ENCODE measurements at places on chromosomes 7 and 10.

DNA sequence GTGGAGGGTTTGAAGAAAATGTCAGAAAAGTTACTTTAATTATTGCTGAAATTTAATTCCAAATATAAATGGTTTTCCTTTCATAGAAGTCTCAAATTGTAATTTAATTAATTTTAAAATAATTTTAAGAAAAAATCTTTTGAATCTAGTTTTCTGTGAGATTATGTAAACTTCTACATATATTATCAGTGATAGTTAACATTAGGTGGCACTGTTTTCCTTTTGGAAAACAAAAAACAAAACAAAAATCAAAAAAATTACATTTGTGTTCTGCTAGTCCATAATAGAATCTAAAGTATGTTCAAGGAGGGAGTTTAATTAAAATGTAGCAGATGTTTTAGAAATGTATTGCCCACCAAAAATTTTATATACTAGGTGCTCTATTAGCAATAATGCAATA is 1456.7 kb downstream of the REEP3 start:
- no peaks in the 10 kb centered on the region for H3K4me1 ChIP-seq
- no peaks in the 10 kb centered on the region for H3K27me3 ChIP-seq
- H3K36me3 ChIP-seq: no peaks in the 10 kb centered on the region
- DNase-seq: no peak
- no peak overlapping the region for H3K4me3 ChIP-seq

DNA sequence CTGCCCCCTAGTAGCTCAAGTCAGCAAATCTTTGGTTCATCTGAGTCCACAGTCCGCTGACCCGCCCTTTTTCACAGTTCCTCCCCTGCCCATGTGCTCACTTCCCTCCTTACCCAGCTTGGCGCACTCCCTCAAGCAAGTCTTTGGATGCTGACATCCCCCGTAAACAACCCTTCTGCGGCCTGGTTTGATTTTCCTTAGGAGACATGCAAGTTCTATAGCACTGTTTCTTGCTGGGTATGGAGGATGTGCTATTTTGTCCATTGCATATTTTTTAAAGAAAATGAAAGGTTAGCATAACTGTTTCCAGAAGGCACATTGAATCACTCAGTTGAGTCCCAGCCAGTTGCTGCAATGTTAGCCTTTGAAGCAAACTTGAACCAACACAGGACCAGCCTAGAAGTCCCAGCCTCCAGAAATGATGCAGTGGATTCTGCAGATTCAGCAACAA is 38.2 kb downstream of the HTRA1 start:
- DNase-seq: no peak
- H3K4me1 ChIP-seq: peaks cover 21% of the 10 kb centered on the region
- no peaks in the 10 kb centered on the region for H3K36me3 ChIP-seq
- H3K4me3 ChIP-seq: no peak overlapping the region
- no peaks in the 10 kb centered on the region for H3K27me3 ChIP-seq

- no peak overlapping the region for H3K27ac ChIP-seq
- no peak for DNase-seq
- H3K36me3 ChIP-seq: no peaks in the 10 kb centered on the region
- H3K4me3 ChIP-seq: no peak overlapping the region
Observed at GRCh38 chr10:25575343-25575742, 358.7 kb upstream of the MYO3A start.

- H3K36me3 ChIP-seq: no peaks in the 10 kb centered on the region
- H3K4me1 ChIP-seq: peaks cover 4% of the 10 kb centered on the region
- no peaks in the 10 kb centered on the region for H3K27me3 ChIP-seq
- DNase-seq: no peak
- no peak overlapping the region for H3K4me3 ChIP-seq
Observed at GRCh38 chr7:151313857-151314256, 27.8 kb upstream of the NUB1 start.

- no peak overlapping the region for H3K4me3 ChIP-seq
- no peak overlapping the region for H3K27ac ChIP-seq
- DNase-seq: no peak
Observed at GRCh38 chr7:116170180-116170579, 40.2 kb upstream of the TES start.

GRCh38 chr7:15430191-15430590 is 131.6 kb downstream of the AGMO start:
- no peak for DNase-seq
- H3K4me1 ChIP-seq: no peaks in the 10 kb centered on the region
- H3K4me3 ChIP-seq: no peak overlapping the region

GRCh38 chr7:123958186-123958703 is 33.2 kb downstream of the SPAM1 start:
- H3K27ac ChIP-seq: no peak overlapping the region
- no peak overlapping the region for H3K4me3 ChIP-seq
- DNase-seq: no peak

GRCh38 chr10:119024882-119025281 is 4.6 kb upstream of the NANOS1 start:
- H3K4me1 ChIP-seq: peaks cover 7% of the 10 kb centered on the region
- H3K36me3 ChIP-seq: no peaks in the 10 kb centered on the region
- H3K27me3 ChIP-seq: no peaks in the 10 kb centered on the region
- no peak for DNase-seq
- H3K4me3 ChIP-seq: no peak overlapping the region
- H3K27ac ChIP-seq: no peak overlapping the region

DNA sequence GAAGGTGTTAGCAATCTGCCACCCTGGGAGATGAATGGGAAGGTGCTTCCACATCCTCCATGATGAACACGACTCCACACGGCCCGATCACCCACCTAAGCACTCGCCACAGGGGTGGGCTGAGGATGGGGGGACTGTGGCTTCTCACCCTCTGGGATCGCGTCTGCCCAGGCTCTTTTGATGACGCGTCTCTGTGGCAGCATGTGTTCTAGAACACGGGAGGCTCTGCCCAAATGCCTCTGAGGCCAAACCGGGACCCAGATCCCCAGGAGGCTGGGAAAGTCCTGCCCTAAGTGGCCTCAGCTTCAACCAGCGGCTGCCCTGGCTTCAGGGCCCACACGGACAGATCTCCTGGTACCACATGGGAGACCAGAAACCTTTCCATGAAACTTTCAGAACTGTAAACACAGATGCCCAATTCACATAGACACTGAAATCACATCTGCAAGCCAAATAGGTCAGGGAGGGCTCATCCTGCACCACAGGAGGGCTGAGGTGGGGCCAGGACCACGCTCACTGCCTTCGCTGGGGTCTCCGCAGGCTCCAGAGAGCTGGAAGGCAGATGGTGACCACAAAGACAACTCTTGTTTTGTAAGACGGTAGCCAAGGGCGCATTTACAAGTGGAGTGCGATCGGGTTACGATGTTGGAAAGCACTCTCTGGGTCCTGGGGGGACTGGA is 200.6 kb downstream of the PTPRN2 start:
- no peak overlapping the region for H3K4me3 ChIP-seq
- no peak overlapping the region for H3K27ac ChIP-seq
- H3K36me3 ChIP-seq: no peaks in the 10 kb centered on the region
- no peaks in the 10 kb centered on the region for H3K4me1 ChIP-seq

- no peak overlapping the region for H3K4me3 ChIP-seq
- no peaks in the 10 kb centered on the region for H3K36me3 ChIP-seq
- no peaks in the 10 kb centered on the region for H3K4me1 ChIP-seq
- H3K27ac ChIP-seq: no peak overlapping the region
- H3K27me3 ChIP-seq: no peaks in the 10 kb centered on the region
- no peak for DNase-seq
Observed at GRCh38 chr7:150787321-150788281, 12.6 kb downstream of the TMEM176B start.

Data from CD4-positive, alpha-beta memory T cell (primary cell).